ENCODE measurements at places on chromosomes 11 and 22.

- no peak for DNase-seq
These were observed 23.3 kb downstream of the BCR start for GRCh38 chr22:23203452-23204124.

- DNase-seq, result peak; percentile 13
These were observed 569 bp downstream of the FAM76B start for GRCh38 chr11:95788921-95789505.

DNA sequence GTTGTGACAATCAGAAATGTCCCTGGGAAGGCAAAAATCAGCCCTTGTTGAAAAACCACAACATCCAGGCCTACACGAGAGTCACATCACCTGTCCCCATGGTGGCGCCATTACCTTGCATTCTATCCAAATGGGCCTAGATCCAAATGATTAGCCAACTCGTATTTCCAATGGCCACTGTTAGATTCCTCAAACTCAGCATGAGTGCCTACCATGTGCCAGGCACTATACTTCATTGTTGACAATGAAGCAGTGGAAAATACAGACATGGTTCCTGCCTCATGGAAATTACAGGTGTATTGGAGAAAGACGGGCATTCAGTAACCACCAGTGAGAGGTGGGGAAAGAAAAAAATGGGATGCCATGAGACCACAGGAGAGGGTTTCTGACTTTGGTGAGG is 29.8 kb upstream of the CREB3L1 start:
- peak; percentile 66 for DNase-seq

- DNase-seq, result no peak
These were observed 125.7 kb downstream of the PARVA start for GRCh38 chr11:12503039-12503484.

DNA sequence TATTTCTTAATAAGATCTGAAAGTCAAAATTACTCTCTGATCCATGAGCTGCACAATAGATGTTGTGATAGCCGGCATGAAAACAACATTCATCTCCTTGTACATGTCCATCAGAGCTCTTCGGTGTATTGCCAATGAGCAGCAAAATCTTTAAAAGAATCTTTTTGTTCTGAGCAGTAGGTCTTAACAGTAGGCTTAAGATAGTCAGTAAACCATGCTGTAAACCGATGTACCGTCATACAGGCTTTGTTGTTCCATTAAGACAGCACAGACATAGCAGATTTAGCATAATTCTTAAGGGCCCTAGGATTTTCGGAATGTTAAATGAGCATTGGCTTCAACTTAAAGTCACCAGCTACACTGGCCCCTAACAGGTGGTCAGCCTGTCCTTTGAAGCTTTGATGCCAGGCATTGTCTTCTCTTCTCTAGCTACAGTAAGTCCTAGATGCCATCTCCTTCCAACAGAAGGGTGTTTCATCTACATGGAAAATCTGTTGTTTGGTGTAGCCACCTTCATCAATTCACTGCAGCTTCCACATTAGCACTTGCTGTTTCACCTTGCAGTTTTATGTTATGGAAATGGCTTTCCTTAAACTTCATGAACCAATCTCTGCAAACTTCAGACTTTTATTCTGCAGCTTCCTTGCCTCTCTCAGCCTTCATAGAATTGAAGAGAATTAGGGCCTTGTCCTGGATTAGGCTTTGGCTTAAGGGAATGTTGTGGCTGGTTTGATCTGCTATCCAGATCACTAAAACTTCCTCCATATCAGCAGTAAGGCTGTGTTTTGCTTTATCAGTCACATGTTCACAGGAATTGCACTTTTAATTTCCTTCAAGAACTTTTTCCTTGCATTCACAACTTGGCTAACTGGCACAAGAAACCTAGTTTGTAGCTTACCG is 28.4 kb downstream of the RRP8 start:
- DNase-seq, result no peak

DNA sequence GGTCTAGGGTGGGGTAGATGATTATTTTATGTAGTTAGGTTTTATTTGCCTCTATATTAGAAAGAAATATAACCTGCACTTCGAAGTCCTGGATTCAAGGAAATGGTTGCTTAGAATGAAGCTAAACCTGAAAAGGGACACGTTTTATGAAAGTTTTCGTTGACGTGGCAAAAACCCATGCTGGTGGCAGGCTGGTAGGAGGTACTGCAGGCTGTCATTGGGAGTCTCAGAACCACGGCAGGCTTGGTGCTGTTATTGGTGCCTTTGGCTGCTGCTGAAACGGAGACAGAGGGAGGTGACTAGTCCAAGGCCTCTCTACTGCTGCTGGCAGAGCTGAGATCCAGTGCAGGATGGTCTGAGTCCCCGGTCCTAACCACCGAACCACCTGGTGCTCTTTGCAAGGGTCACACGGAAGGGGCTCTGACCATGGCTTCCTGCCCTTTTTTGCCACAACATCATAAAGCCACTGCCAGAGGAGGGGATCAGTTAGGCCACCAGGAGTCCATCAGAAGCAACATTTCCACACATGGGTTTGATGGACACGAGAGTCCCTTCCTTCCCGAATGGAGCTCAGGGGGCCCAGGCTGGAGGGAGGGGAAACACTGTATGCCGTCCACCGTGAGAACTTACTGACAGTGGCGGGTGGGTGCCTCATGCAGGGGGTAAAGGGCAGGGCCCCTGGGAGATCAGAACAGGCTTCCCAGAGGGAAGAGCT is 13.4 kb downstream of the CSF2RB start:
- no peak for DNase-seq

All from NCI-H1930 (cell line).